ENCODE measurements at places on chromosomes 7 and 10. TPM values are rescaled to one million over a fixed set of nuclear protein-coding genes. Genes with fewer than 3 reads are reported as not detected.
A peak's percentile ranks its signal among the peaks of the same experiment; 100 is the strongest.

The LOXL4 gene
- total RNA-seq: not detected

DNA sequence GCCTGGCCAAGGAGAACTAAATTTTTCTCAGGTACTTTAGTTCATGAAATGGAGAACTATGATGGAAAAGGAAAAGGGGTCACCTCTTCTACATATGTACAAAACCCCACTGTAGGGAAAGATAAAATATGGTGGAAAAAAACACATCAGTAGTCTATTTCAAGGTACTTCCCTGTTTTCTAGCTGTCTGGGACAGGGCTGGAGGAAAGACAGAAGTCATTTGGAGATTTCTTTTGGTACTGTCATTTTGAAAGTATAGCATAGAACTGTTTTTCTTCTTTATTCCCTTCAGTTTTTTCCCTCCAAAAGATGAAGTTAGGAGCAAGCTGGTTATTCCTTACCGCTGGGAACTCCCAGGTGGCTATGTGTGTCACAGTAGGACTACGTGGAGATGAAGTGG is 196.1 kb downstream of the DOCK4 start:
- DNase-seq: no peak

The AKR1C4 gene
- total RNA-seq: not detected

The HSPA12A gene
- 0.07 TPM for total RNA-seq

- no peak for DNase-seq
These were observed 447.8 kb upstream of the MKI67 start for GRCh38 chr10:128573986-128574385.

GRCh38 chr7:104230606-104231005 is 22.8 kb upstream of the ORC5 start:
- DNase-seq: no peak

The FOXI2 gene
- total RNA-seq: not detected

- DNase-seq: no peak
These were observed 233.6 kb downstream of the SH2D4B start for GRCh38 chr10:80771285-80771684.

- peak; percentile 63 for DNase-seq
These were observed 8.0 kb upstream of the BEND7 start for GRCh38 chr10:13536674-13537366.

DNA sequence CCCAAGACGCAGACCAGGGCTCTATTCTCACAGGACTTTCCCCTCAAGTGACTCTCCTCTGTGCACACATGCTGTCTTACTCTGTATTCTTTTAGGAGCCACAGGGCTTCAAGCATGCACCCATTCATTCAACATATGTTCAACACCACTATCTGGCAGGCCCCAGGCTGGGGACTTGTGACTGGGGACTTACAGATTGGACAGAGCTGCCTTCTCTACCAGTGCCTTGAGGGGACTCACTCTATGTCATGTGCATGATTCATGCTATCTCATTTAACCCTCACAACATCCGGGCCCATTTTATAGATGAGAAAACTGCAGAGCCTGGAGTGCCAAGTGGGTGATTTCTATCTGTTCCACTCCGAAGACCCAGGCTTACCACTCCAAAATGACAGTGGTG is 34.3 kb downstream of the MYL10 start:
- peak; percentile 20 for DNase-seq

The GPR22 gene
- total RNA-seq: not detected

DNA sequence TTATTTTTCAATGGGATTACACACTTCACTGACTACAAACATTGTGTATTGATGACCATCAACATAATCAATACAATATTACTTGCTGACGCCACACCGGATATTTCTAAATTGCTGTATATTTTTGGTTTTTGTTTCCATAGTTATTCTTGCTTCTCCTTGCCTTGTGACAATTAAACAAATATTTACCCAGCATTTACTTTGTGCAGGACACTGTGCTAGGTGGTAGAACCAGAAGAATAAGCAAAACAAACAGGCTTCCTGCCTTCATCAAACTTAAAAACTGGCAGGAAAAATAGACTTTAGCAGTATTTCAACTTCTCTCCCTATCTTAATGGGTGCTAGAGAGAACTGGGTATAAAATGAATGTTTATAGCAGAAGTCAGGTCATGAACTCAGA is 50.6 kb downstream of the ZNF277 start:
- no peak for DNase-seq

DNA sequence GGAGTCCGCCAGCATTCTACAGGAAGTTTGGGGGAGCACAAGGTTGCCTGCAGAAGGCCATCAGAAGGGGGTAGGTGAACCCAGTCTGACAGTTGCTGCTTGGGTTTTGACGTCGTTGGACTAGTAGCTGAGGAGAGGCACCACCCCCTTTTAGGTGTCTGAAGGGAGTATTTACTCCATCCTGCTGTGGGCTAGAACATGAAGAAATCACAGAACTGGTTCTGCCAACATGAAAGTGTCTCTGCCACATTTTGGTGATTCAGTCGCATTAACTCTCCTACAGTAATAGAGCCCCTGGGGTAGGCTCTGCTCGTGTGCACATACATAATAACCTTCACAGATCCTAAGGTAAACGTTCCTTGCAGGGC is 834 bp upstream of the TRIL start:
- DNase-seq: no peak

GRCh38 chr10:32957341-32958084 is 517 bp downstream of the ITGB1 start:
- peak; percentile 70 for DNase-seq

- no peak for DNase-seq
These were observed 20.7 kb downstream of the ANK3 start for GRCh38 chr10:60368875-60369546.

DNA sequence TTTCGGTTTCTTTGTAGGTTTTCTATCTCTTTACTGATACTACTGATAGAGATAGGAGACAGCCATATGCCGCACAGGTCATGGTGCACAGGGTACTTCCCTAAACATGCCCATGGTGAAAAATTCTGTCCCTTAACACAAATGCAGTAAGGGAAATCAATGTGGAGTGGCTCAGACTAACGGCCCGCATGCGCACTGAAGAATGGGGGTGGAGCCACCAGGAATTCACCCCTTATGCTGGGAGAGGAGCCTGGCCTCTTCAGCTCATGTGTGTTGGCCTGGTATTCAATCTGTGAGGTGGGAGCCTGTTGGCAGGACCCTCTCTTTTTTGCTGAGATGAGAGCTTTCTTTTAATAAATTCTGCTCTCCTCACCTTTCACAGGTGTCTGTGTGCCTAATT is 8.4 kb upstream of the URGCP start:
- no peak for DNase-seq

The GPER1 gene
- total RNA-seq: not detected

The CARD11 gene
- total RNA-seq: 87.2 TPM

DNA sequence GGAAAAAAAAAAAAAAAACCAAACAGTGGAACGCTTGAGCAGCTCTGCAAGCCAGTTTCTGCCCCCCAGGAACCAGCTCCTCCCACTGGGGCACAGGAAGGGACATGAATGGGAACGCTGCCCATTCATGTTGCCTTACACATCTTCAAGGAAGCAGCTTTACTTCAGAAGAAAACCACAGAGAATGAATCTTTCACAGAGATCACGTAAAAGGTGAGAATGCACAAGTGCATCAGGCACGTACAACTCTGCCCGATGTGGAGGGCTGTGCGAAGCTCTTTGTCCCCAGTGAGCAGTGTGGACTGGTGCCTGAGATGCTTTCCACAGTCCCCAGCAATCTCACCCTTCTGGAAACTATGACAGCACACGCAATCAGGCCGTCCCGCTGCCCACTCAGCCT is 106.2 kb downstream of the DLG5 start:
- DNase-seq: no peak

The CYP2E1 gene
- total RNA-seq: 0.61 TPM

The MYO1G gene
- 130 TPM for total RNA-seq

- no peak for DNase-seq
These were observed 501.6 kb downstream of the GALNT17 start for GRCh38 chr7:71633551-71634008.

- DNase-seq: no peak
These were observed 199.1 kb upstream of the KCTD7 start for GRCh38 chr7:66429498-66430163.

The RUFY2 gene
- 10.0 TPM for total RNA-seq

- no peak for DNase-seq
These were observed 43.5 kb upstream of the UCN3 start for GRCh38 chr10:5321273-5321672.

DNA sequence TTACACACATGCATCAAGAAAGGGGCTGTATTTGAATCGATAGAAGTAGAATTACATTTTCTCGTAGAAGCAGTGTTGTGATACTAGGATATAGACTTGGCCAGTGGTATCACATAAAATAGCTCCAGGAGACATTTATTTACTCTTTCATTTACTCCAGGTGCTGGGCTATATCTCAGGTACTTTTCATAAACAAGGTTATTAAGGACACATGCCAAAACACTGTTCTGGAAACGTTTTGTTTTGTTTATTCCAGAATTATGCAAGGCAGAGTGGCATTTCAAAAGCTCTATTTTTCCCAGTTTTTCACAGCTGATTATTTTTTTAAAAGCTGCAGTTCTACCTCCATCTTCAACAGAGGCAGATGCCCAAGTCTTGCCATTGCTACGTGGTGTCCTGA is 37.8 kb upstream of the SEC61G start:
- DNase-seq: no peak

DNA sequence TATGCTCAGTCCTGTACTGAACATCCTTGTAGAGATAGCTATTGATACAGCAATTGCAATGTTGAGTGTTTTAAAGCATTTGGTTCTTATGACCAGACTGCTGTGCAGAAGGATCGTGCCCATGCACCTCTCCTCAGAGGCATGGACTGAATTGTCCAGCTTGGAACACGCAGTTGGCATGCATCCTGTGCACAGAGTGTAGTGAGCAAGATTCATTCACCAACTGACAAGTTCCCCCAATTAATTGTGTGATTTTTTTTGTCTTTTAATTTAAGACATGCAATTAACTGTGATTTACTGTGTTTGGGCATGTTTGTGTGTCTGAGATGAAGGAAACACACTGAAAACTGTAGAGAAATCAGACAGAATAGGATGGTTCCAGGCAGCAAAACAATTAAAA is 323.7 kb downstream of the CDK14 start:
- no peak for DNase-seq

- peak; percentile 11 for DNase-seq
These were observed 27.1 kb downstream of the ABCB4 start for GRCh38 chr7:87448388-87448787.

DNA sequence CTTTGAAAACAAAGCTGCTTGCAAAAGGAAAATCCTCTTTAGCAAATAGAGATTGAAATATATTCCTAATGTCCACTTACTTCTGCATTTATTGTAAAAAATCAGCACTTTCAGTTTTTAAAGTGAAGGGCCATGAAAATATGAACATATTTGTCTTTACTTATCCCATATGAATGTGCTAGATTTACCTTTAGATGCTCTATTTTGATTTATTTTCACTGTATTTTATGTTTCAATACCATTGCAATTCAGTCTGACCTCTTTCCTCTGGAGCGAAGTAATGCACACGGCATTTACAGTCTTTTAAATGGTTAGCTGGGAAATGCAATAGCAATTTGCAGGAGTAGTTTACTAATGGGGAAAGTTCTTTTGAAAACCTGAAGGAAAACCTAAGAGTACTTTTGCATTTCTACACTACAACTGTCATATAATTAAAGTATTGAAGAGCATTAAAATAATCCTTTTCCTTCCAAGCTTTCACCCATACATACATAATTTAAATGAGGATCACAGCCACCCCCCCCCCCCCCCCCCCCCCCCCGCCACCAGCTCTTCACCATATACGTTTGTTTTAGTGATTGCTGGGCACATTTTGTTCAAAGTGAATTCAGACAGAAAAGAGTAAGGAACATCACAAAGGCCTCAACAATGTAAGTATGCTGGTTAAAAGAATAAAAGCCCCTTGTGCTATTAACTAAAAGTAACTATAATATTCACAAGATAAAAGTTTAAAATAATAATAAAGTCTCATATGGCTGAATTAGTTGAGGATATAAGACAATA is 3.5 kb downstream of the SKIDA1 start:
- DNase-seq: no peak

The C7orf33 gene
- total RNA-seq: not detected

Measured in Karpas-422 (cell line).